ENCODE measurements at places on chromosomes 7 and 10.

- no peak for DNase-seq
These were observed 979.1 kb upstream of the C7orf33 start for GRCh38 chr7:147611431-147611830.

DNA sequence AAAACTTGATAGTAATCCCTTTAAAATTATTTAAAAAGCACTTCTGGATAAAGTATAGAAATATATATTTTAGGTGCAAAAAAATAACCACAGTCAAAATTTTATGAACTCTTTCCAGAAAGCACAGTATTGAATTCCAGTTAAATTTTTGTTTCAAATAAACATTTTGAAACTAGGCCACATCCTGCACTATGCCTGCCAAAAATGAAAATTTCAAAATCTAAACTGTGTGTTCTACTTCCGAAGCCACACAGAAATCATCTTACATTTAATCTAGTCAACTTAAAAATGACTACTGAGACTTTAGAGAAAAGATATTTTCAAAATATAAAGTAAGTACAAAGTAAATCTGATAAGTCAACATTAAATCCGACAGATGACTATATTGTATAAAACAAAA is 50.0 kb downstream of the MAGI2 start:
- DNase-seq = no peak

- no peak for DNase-seq
These were observed 6.4 kb upstream of the PDCD4 start for GRCh38 chr10:110865186-110865808.

- no peak for DNase-seq
These were observed 34.7 kb downstream of the NET1 start for GRCh38 chr10:5447056-5447455.

DNA sequence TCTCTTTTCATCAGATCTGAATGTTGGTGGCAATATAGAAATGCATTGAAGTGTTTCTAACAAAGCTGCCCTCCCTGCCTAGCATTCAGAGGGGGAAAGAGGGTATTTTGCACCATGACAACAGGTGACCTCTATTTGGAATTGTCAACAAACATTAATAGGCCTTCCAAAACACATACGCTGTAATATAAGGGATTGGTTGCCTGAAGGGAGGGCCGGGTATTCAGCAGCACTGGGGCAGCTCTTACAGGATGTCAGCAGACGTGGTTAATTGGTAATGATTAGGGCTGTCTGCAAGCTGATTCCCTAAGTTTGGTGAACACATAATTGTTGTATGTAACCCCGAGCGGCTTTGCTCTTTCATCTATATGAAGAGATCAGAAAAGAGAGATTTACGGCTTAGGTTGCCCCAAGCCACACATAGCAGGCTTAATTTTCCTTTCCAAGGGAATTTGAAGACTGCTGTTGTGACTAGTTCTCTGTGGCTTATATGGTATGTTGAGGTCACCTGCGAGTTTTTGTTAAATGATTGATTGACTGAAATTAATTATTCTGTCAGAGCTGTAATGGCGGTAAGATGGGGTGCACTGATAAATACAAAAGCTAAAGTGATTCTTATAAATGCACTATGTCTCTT is 759.3 kb downstream of the LRMDA start:
- no peak for DNase-seq

DNA sequence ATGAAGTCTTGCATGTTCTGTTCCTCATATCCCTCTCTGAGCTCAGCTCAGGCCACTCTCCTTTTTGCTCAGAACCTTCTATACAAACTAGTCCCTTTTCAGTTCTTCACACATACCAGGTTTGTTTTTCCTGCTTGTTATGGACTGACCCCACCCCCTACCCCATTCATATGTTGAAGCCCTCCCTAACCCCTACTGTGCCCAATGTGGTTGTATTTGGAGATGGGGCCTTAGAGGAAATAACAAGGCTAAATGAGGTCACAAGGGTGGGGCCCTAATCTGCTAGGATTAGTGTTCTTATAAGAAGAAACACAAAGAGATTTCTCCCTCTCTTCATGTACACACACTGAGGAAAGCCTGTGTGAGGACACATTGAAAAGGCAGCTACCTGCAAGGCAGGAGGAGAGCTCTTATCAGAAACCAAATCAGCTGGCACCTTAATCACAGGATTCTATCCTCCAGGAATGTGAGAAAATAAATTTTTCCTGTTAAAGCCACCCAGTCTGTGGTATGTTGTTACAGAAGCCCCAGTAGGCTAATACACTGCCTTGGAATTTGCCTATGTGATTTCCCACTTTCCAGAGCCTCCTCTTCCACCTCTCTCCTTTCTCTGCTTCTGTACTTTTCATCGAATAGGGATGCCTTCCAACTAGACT is 67.3 kb upstream of the DNAJB12 start:
- DNase-seq = no peak

- DNase-seq = no peak
These were observed 78.5 kb upstream of the FZD1 start for GRCh38 chr7:91185771-91186170.

- no peak for DNase-seq
These were observed 62.4 kb downstream of the HIBADH start for GRCh38 chr7:27600247-27600646.

DNA sequence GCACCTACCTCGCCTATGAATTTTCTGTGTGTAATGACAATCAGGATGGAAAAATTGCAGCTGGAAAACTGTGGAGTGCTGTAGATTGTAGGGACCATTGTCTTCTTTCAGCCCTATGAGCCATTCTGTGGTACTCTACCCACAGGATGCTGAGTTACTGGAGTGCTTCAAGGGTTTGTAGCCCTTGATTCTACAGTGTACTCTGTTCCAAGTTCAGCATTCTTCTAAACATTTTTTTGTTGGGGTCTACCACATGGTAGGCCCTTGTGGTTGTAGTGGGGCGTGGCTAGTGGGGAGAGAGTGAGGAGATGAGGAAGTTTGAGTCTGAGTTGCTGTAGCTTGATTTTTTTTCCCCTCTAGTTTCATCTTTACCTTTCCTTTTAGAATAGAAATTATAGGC is 33.5 kb downstream of the REEP3 start:
- peak; percentile 16 for DNase-seq

Data from epithelial cell of prostate (primary cell).